ENCODE measurements at places on chromosomes 6 and 20.

DNA sequence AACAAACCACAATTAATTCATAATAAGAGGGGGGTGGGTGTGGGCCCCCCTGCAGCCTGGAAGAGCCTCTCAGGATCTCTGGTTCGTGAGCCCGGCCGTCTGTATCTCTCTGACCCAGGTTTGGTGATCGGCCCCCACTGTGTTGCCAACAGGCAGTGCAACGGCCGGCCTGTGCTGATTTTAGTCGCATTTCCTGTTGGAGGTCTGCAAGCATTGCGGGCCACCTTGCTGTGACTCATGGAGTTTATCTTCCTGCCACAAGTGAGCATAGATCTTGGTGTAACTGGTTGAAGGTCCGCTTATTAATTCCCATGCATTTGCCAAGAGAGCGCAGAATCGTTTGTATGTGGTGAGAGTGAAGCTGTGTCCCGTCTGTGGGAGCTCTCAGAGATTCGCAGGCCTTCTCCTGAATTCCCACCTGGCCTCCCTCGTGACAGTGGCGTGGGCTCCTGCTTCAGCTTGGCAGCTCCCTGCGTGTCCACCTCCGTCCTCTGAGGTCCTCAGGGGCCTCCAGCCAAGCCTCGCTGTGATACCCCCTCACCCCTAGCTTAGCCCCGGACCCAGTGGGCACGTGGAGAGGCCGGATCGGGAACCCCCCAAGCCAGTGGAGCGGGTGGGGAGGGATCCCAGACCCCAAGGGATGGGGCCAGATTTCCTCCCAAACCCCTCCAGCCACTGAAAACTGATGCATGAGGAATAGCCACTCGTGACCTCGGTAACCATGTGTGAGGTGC is 269.8 kb downstream of the CDH4 start:
- no peak for DNase-seq

- DNase-seq = no peak
Measured at GRCh38 chr6:16230953-16231352, 7.4 kb upstream of the GMPR start.

- DNase-seq = no peak
Measured at GRCh38 chr20:62307226-62308101, 4.7 kb downstream of the ADRM1 start.

DNA sequence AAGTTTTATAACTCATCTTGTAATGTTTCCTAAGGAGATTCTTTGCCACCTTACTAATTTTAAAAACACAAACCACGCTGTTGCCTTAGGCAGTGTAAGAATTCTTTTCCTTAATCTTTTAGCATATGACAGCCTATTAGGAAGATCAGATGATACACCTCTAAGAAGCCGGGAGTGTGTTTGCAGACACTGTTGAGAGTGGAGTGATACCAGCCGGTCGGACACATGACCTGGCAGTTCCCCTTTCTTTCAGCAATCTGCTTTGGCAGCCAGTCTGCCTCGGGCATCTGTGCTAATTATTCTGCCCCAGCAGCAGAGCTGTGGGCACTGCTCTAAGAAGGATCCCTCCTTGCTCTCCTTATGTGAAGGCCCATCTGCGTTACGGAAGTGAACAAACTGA is 50.9 kb downstream of the PLCB4 start:
- no peak for DNase-seq

DNA sequence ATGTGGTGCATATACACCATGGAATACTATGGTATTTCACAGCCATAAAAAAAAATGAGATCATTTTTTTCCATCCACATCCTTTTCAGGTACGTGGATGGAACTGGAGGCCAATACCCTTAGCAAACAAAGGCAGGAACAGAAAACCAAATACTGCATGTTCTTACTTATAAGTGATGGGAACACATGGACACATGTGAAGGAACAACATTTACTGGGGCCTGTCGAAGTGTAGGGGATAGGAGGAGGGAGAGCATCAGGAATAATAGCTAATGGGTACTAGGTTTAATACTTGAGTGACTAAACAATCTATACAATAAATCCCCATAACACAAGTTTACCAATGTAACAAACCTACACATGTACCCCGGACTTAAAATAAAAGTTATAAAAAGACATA is 30.5 kb downstream of the CCN2 start:
- no peak for DNase-seq
